LoVo (cell line): ENCODE measurements at places on chromosomes 7 and 10.

DNA sequence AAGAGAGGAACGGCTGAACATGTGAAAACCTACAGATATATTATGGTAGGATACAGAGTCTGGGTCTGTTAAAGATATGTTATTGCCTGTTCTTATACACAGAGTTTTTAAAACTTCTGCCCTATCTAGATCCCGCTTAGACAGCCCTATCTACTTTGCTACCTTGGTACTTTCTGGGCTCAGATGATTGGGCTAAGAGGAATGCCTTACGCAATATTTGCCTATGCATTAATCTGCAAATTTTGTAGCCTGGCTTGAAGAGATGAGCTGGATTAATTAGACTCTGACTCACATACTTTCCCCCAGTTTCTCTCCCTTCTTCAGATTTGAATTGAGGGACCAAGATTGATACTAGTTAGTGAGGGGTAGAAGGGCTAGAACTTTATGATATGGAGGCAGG, 33.6 kb upstream of the A1CF start:
- no peak for DNase-seq

DNA sequence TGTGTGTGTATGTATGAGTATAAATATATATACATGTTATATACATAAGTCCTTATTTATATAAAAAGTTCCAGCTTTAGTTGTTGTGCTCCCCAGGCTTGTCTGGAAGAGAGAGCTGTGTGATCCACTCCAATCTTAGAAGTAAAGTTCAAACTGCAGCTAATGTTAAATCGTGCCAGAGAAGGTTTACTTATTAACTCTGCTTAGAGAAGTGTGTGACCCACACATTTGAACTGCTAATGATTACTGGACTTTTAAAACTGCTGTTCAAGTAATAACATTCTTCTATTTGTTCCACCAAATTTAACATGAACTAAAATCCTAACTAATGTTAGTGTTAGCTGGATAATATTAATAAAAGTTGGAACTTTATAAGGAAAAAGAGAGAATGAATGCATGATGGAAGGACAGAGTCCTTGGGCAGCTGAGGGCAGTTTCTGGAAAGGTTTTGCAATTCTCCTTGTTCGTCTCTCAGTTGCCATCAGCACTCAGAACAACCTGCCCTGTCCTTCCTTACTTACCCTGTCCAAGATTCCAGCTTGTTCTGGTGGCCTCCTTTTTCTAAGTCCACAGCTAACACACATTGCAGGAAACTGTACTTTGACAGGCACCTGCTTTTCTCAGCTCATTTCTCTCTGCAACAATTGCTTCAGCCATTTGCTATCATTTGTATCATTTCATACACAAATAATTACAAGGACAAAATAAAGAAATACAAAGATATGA, 162.6 kb downstream of the FAM107B start:
- no peak for DNase-seq

DNA sequence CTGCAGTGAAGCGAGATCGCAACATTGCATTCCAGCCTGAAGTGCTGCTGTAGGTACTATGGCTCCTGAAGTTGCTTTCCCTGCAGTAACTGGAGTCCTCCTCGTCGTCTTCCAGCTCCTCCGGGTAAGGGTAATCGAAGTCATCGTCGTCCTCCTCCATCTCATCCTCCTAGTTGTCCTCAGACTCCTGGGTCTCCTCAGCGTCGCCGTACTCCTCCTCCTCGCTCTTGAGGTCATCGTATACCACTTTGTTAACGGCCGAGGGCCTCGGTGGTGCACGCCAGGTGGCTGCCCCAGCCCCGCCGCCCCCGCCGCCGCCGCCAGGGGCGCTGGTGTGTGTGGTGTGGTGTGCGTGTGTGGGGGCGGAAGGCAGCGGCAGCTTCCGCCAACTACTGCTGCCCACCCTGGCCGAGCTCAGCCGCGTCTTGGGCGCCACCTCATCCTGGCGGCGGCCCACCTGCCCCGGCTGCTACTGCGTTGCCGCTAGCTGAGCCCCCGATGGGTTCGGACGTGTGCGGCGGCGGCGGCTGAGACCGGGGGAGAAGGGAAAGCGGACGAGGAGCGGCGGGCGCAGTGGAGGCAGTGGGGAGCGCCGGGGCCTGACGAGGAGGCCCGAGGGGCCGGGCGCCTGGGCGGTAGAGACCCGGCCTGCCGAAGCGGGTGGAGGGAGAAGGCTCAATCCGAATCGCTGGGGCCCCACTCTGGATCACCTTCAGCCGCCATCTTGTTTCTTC, 11.8 kb upstream of the ACBD5 start:
- no peak for DNase-seq

DNA sequence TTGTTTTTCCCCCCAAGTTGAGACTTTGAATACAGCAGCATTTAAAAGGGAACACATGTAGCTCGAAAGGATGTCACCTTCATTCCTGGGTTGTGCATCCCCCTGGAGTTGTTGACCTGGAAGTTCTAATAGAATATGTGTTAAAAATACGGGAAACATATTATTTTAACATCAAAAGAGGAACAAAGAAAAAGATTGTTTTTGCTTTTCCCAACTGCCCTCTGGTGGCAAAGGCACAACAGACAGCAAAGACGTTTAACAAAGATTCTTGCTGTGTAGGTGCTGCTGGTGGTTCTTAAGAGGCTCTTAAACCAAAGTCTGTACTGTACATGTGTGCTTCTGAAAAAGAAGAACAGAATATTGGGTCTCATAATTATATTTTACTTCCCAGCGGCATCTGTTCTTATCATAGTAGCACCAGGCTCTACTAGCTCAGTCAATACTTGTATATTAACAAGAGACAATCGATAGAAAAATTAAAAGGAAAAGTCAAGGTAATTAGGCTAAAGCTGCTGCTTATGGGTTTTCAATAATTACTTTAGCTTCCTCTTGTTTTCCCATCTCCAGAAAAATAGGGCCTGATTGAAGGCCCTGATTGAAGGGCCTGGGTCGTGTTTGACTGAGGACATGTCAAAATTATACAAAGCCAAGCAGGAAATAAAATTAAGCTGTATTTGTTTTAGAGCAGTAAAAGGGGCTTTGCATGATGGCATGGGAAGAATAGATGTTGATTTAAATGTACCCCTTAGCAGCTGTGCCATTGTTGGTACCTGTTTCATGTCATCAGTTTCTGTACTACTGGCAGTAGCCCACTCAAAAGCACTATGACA, 384.2 kb upstream of the LRGUK start:
- no peak for DNase-seq

DNA sequence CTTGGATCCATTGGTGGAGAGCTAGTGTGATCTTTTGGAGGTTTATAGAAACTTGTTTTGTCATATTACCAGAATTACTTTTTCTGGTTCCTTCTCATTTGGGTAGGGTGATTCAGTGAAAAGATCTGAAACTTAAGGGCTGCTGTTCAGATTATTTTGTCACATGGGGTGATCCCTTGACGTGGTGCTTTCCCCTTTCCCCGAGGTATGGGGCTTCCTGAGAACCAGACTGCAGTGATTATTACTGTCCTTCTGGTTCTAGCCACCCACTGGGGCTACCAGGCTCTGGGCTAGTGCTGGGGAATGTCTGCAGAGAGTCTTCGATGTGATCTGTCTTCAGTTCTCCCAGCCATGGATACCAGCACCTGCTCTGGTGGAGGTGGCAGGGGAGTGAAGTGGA, 1030.0 kb downstream of the GRM8 start:
- DNase-seq = no peak

DNA sequence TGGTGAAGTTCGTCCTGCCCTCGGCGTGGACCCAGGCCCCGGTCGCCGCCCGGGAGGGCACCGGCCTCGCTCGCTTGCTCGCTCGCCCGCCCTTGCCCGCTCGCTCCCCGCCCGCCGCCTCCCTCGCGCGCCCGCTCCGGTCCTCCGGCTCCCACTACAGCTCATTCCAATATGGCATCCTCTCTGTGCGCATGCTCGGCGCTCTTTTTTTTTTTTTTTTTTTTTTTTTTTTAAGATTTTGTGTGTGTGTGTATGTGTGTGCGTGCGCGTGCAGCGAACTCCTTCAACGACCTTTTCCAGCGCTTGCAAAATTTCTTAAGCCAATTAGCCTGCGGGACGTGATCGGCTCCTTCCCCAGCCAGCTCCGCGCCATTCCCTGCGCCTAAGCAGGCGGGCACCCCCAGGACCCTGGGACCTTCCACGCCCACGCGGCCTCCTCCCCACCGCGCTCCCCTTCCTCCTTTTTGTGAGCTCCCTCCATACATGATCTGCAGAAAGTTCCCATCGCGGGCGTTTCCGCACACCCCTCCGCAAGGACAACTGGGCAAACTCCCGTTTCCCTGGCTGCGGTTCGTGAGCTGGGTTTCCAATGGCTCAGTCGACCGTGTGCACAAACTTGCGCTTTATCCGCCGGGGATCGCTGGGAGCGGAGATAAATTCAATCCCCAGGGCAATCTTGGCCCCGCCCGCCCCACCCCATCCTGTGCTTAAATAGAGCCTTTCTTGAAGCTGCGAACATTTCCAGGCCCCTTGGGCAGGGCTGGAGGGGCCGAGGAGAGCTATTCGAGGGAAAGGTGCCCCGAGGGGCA, at the start of gene SFMBT2:
SFMBT2 (minus strand) TSS at position 173 of the 809 bp plus-strand sequence. CDS start 29,136 bp downstream, outside the sequence.
- no peak for DNase-seq
